ENCODE measurements at places on chromosomes 12 and 14.

GRCh38 chr12:131621701-131622421 lies 89.0 kb upstream of the SFSWAP start:
- peak; percentile 38 for DNase-seq

- DNase-seq: no peak
These were observed 59.7 kb upstream of the C14orf132 start for GRCh38 chr14:95979339-95980042.

GRCh38 chr12:1593174-1594005 lies 991 bp downstream of the FBXL14 start:
- DNase-seq: no peak

DNA sequence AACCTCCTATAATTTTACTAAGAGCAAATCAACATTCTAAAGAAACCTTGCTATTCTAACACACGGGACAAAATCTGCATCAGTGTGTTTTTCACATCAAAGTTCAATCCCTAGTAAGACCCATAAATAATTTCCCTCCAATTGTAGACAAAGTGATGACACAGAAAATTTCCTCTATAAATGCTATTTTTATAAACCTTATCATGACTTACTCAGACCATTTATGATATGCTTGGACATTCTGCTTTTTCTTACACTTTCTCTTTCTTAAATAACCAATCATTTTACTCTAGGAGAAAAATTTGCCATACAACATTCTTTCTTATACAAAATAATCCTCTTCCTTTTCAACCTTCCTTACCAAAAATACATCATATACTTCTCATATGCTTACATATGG lies 67.0 kb downstream of the SDR9C7 start:
- no peak for DNase-seq

DNA sequence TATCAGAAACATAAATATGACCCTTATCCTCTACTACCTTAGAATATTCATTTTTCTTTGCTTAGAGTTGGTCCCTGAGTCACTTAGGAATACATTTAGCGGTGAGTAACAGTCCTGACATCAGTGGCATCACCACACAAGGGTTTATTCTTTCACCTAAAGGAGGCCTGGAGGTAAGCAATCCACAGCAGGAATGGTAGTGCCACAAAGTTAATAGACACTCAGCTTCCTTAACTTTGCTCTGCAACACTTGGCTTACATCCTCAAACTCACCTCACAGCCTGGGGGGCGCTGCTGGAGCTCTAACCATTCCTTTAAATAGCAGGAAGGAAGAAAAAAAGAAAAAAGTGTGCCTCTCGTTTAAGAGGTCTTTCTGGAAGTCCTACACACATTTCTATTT lies 29.1 kb downstream of the BBOF1 start:
- DNase-seq: peak; percentile 28

GRCh38 chr12:108826807-108827721 lies 30.3 kb downstream of the SSH1 start:
- DNase-seq: no peak

DNA sequence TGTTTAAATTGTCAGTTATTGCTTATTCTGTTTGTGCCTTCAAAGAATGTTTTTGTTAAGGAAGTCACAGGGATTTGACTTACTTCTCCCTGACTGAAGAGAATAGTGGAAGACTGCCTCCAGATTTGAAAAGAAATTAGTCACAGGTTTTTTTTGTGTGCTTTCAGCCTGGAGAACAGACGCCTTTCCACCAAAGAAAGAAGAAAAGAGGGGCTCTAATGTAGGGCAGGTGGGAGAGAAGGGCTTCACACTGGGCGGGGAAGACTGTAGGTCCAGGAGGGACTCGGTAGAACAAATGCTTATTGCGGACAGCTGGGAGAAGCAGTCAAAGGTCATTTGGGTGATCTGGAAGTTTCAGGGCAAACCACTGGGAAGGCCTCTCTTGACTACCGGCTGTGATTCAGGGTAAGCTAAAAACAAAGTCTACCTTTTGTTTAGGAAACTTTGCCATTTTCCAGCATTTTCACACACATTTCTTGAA lies 76.8 kb downstream of the SAMD4A start:
- DNase-seq: no peak

GRCh38 chr12:64160711-64161060 lies 61.4 kb downstream of the KICS2 start:
- DNase-seq: no peak

DNA sequence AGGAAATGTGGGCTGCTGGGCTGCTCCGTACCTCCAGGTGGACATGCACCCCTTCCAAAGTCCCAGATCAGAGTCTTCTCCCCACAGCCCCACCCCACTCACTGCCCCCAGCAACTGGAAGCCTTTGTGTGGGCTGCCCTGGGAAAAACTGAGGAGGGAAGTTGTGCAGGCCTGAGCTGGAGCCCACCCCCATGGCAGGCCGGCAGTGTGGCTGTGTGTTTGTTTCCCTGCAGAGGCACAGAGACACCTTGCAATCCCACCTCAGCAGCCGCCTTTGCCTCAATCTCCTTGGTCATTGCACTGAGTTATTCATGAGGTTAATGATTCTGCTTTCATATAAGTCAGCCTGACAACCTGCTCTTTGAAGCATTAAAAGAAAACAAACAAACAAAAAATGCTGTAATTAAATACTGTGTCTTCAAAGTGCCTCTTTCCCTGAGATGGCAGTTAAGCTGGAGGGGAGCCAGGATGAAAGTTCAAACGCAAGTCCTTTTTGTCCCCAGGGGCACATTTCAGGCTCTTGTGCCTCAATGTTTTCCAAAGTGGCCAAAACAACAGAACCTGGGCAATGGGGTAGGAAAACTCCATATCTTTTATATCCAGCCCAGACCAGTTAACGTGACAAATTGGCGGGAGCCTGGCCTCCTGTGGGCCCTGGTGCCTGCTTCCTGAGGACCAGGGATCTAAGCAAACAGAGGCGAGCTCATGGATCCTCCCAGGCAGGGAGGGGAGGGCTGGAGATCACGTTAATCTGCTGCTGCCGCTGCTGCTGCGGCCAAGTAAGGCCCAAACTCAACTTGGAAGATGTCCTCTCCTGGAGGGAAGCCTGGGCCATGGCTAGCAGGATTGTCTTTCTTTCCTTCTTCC lies 51.9 kb upstream of the TSPAN11 start:
- DNase-seq: no peak

- DNase-seq: no peak
These were observed 3.9 kb upstream of the ABHD4 start for GRCh38 chr14:22594156-22594716.

DNA sequence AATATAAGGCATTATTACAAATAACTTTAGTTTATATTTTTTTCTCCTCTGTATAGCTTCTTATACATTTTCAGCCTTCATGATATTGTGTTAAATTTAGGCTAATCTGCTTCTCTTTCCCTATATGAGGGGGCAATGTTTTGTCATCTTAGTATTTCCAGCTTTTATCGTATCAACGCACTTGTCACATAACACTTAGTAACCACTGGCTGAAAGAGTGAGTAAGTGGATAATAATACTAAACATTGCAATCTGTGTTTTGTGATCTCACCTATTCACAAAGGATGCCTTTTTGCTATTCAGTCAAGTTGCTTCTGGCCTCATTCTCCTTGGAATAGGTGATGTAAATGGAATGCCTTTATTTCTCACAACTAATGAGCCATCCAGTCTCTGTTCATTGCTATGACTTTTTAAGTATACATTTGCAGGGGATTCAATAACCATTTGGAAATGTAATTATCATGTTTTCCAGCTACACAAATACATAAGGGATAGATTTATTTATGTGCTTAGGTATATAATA lies 260.9 kb downstream of the BMP4 start:
- no peak for DNase-seq

DNA sequence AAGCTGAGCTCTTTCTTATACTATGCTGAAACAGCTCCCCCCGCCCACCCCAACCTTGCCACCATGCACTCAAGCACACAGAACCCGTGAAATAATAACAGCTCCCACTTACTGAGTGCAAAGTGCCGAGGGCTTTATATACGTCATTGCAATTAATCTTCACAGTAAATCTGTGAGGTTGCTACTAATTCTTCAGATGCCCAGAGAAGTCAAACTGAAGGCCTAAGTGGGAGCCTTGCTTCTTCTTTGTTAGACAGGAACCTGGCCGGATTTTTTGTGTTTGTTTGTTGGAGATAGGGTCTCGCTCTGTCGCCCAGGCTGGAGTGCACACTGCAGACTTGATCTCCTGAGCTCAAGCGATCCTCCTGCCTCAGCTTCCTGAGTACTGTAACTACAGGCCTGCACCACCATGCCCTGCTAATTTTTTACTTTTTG lies 34.0 kb downstream of the VCPKMT start:
- no peak for DNase-seq

DNA sequence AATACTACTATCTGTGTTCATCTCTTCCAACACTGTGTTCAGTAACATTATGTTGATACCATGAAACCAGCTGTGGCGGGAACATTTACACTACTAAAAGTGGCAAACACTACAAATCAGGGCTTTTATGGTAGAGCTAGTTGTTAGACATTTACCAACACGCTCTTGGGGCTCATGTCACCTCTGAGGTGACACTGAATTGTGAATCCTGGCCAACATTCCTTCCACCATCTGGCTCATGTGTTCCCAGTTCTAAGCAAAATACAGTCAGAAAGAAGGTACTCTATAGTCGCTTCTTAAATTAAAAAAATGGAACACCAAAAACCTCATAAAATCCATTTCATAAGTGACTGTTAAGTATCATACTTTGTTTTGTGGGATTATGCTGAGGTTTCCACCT lies 436.6 kb downstream of the FUT8 start:
- DNase-seq: no peak

DNA sequence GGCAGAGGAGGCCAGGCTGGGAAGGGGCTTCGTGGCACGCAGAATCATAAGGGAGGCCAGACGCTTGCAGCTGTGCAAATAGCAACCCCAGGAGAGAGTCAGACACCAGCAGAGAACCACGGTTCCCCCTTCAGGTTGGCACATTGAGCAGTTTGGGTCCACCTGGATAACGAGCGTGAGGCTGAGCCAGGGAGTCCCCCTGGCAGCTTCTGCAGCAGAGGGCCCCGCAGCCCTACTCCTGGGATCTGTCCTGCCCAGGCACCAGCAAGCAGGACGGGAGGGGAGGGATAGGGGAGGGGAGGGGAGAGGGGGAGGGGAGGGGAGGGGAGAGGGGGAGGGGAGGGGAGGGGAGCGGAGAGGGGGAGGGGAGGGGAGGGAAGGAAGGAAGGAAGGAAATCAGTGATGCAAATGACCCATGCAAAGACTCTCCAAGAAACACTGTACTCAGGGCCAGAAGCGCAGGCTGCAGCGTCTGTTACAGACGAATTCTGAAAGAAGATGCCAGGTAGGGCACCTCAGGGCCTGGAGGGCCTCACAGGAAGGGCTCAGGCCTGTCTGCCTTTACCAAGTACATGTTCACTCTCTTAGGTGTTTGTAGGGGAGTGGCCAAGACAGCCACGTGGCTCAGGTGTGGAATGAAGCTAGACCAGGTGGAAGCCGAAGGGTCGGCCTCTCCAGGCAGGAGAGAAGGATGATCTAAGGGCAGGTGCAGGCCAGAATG lies 32.3 kb upstream of the MMP17 start:
- DNase-seq: no peak

DNA sequence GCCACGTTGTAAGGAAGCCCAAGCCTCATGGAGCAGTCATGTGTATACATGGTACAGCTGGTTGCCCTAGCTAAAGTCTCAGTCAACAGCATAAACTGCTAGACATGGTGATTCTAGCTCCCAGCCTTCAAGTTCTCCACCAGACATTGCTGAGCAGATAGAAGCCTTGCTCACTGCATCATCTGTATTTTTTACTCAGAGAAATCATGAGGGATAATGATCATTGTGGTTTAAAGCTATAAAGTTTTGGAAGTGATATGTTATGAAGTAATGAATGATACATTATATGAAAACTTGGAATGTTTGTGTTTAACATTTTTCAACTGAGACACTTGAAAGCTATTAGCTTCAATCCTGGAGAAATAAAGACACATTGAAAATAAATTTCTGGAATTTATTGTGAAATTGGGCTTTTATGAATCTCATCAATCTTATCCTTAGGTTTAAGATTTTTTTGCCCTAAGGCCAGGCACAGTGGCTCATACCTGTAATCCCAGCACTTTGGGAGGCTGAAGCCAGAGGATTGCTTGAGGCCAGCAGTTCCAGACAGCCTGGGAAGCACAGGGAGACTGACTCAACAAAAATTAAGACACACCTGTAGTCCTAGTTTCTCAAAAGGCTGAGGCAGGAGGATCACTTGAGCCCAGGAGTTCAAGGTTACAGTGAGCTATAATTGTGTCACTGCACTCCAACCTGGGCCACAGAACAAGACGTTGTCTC lies 5.6 kb upstream of the NFATC4 start:
- no peak for DNase-seq

DNA sequence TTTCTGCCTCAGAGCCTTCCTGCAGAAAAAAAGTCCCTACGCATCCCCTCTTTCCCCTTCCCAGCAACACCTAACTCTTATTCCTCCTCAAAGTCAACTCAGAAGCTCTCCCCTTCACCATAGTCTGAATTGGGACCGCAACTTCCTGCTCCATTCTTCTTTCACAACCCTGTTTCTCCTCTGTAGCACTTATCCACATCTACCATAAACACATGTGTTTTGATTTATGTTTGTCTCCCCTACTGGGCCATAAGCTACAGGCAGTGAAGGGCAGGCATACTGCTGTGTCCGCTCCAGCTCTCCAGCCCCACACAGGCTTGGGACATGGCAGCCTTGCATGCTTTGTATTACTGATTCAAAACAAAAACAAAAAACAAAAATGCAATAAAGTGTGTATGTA lies 5.9 kb downstream of the SDR9C7 start:
- peak; percentile 28 for DNase-seq

DNA sequence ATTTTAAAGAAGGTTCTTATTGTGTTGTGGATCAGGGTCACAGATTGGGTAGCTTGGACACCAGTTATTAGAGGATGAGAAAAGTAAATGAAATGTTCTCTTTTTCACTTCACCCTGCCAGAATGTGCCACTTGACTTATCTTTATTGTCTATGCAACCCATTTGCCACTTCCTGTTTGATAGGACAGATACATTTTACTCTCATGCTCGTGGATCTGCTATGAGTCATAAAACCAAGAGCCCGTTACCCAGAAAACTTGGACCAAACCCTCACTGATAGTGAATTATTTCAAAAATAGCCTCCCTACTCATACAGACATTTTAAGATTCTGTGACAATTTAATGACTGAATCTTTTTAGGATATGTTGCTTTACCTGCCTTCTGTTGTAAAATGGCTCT lies 1.8 kb downstream of the ISCA2 start:
- peak; percentile 53 for DNase-seq

Data from MV-4-11 (cell line).